ENCODE measurements at places on chromosomes 11 and 22.

DNA sequence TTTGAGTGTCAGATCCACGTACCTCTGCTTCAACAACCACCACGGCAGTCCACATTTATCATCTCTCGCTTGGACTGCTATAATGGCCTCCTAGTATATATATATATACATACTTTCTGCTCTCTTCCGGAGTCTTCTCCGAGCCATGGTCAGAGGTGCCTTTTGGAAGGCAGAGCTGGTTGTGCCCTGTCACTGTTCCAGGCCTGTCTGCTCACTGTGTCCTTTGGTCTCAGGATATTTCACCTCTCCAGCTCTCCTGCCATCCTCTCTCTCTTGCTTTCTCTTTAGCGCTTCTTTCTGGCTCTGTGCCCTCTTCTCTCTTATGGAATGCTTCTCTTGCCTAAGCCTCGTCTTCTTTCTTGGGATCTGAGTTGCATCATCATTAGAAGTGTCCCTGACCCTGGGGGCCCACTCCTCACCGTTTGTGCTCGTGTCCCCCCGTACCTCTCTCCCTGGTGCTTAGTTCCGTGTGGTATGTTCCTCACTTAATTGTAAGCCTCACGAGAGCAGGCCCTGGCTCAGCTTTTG is 86.1 kb upstream of the RASSF10 start:
- DNase-seq: no peak

DNA sequence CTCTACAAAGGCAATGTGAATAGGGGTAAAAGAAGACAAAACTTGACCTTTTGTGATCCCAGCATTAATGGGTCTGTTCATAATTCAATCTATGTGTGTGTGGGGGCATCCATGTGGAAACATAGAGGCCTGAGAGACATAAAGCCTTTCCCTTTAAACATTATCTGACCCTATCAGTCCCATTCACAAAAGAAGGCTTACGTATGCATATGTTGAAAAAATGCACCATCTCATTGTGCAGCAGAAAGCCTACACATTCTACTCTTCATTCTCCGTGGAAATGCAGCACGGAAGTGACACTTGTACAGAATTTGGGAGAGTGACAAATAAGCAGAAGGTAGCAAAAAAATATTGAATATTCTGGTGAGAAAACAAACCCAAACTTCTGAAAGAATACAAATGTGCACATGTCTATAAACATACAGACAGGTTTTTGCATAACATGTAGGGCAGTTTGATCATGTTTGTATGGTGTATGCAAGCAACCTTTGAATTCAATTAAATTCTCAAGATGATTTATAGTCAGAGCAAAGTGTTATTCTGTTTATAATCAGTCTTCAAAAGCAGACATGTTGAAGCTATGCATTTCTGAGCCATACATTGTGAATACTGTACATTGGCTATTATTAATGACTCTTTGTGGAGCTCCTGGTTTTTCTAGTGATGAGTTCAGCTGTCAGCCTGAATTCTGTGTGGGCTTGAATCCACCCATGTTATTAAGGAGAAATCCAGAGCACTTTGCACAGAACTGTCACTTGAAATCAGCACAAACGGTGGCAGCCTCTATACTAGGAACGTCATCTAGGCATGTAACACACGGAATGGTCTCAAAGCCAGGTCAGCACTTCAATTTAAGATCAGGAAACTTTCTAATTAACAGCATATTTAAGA is 236.8 kb downstream of the DCDC1 start:
- no peak for DNase-seq

GRCh38 chr11:13098616-13099289 is 89.6 kb downstream of the RASSF10 start:
- no peak for DNase-seq

DNA sequence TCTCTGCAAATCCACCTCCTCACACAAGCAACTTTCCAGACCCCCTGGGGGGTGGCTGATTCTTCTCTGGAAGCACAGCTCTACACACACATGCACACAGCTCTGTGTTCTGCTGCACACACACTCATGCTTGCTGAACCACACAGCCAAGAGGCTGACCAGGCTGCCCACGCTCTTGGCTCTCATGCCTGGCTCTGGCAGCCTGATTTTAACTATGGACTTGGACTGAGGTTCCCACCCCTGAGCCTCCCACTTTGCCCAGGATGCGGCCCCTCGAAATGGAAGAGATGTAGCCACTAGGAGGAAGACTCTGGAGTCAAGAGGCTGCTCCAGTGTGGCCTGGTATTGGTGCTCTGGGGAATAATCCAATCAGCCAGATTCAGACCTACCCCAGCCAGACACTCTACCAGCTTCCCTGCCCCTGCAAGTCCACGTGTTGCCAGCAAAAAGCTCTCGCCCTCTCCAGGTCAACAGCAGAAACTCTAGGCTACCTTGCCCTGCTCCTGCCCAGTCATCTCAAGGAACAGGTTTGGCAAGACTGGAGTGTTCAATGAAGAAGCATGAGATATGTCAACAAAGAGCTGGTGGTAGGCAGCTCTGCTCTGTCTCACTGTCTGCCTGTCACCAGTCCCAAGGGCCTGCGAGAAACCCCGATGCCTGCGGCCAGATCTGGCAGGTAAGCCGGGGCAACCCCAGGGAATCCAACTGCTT is 8.8 kb upstream of the CASTOR1 start:
- no peak for DNase-seq

- DNase-seq: peak; percentile 61
Measured at GRCh38 chr11:66467034-66467659, 442 bp downstream of the PELI3 start.

- DNase-seq: no peak
Measured at GRCh38 chr11:17014833-17015626, 816 bp upstream of the PLEKHA7 start.

GRCh38 chr22:18109410-18110193 is 1.0 kb upstream of the TUBA8 start:
- no peak for DNase-seq

Data from dorsolateral prefrontal cortex (tissue), 122 donors.